HS-5 (cell line): ENCODE measurements at places on chromosomes 11 and 22.

DNA sequence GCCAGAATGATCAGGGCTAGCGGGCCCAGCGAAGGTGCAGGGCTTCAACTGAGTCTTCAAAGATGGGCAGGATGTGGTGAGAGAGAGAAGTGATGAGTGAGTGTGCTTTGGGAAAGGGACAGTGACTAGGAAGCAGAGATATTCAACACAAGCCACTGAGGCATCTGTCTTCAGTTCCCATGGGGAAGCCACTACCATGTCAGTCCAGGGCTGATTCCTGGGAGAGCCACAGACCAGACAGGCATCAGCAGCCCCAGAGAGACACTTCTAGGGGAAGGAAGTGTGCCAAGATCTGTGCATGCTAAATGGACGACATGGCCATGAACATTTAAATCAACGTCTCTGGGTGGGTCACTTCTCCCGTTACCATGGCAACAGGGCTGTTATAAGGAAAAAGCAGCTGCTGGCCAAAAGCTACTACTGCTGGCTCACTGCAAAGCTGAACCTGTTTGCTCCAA, 28.5 kb downstream of the P4HA3 start:
- DNase-seq = no peak

GRCh38 chr11:109247071-109247470, 174.9 kb upstream of the C11orf87 start:
- peak; percentile 64 for DNase-seq

DNA sequence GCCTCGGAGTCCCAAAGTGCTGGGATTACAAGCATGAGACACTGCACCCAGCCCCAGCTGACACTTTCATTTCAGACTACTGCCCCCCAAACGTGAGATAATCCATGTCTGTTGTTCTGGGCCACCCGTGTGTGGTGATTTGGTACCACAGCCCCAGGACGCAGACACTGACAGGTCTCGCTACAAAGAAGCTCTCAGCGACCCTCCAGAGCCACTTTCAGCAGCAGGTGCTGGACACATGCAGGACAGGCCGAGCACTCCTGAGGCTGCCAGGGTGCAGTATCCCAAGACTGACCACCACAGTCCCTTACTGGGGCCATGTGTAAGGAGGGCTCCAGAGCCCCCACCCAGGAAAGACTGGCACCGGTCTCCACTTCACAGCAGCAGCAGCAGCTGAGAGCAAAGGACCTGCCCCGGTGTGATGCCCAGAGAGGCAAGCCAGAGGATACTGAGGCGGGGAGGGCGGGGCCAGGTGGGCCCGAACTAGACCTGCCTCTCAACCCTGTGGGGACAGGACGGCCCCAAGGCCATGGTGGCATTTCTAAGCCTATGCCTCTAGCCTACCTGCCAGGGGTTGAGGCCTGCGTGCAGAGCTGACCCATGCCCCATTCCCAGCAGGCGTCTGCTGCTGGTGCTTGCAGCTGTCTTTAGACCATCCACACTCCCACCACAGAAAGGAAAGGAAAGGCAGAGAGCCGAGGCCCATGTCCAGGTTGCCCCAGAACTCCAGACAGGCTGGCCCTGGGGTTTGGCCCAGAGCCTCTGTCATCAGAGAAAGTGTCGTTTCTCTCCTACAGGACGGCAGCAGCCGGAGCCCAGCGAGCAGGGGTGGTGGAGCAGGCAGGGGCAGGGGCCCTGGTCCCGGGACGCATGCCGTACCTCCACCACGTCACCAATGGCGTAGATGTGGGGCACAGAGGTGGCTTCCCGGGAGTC, 28.0 kb upstream of the GNB1L start:
- no peak for DNase-seq

GRCh38 chr11:105490333-105490732, 119.5 kb upstream of the GRIA4 start:
- no peak for DNase-seq

- no peak for DNase-seq
Observed at GRCh38 chr11:86245369-86246292, 1.1 kb downstream of the EED start.

DNA sequence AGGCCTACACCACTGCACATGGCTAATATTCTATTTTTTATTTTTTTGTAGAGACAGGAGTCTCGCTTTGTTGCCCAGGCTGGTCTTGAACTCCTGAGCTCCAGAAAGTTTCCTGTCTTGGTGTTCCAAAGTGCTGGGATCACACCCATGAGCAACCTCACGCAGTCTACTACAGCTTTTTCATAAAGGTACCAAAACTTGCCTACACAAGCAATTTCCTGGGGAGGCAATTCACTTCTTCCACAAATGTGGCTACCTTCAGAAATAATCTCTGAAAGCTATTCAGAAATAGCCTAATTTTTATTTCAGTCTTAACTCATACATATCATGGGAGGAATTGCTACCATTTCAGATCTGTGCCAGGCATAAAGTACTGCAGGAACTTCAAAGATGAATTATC, 11.4 kb downstream of the SLC35F2 start:
- DNase-seq = no peak

DNA sequence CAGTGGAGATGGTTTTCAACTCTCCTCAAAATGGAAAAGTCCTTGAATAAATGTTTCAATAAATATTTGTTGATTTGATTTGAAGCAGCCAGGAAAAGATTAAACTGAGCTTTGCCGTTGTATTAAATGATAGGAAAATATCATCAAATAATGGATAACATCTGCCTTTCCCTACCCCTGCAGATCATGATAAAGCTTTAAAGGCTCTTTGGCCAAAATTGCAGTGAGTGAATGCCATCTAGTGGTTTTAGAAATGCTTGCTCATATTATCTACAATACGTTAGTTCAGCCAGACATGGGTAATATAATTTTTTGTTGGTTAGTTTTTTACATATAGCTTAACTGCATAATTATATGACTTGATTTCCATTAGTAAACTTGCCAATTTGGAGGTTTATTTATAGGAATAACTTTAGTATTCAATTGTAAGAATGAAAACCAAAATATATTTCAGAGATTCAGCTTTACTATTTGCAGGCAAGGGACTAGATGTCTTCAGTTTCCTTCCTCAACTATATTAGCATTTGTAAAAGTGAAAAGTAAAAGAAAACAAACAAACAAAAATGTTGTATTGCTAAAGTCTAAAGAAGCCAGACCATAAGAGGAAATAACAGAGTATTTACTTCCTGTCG, 159.2 kb downstream of the MSANTD4 start:
- peak; percentile 30 for DNase-seq

DNA sequence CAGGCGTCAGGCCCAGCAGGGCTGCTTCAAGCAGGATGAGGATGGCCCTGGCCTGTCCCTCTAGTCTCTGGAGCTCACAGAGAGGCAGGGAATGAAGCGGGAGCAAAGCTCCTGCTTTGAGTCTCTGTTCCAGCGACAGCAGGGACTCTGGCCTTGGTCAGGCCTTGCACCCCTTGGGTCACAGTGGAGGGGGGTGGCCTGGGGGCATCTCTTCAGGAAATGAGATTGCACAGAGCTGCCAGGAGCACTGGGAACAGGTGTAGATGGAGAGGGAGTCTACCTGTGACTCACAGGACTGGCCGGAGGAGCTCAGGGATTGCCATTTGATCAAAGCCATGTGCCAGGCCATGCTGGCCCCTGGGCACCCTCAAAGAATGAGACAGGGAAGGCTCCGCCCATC, 1.6 kb downstream of the ANO1 start:
- no peak for DNase-seq

DNA sequence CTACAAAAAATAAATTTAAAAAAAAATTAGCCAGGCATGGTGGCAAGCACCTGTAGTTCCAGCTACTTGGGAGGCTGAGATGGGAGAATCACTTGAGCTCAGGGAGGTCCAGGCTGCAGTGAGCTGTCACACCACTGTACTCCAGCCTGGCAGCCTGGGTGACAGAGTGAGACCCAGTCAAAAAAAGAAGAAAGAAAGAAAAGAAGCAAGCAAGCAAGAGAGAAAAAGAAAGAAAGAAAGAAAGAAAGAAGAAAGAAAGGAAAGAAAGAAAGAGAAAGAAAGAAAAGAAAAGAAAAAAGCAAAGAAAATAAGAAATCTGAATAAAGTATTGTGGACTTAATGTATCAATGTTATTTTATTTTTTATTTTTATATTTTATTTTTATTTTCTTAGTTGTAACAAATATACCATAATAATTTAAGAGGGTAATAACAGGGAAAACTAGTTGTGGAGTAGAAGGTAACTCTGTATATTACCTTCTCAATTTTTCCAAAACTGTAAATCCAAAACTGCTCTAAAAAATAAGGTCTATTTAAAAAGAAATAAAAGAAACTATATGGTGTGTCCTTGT, 1.1 kb upstream of the ZNF215 start:
- no peak for DNase-seq

DNA sequence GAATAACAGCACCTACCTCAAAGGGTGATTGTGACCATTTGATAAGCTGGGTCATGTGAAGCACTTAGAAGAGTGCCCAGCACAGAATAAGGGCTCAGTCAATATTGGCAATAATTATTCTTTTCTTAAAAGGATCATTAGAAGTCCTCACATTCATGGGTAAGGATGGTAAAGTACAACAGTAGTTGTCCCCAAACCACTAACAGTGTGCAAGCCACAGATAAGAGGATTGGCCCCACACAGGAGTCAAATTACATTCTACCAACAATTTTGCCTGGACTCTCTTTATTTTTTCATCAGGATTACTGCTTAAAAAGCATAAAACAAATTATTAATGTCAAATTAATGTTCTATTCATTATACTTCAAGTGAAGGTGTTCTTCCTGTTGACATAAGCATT, 271.5 kb upstream of the PDGFD start:
- DNase-seq = no peak

- DNase-seq = peak; percentile 76
Observed at GRCh38 chr22:26553056-26553752, 36.7 kb downstream of the TPST2 start.

GRCh38 chr22:30923168-30923900, 45.2 kb downstream of the MORC2 start:
- no peak for DNase-seq

- no peak for DNase-seq
Observed at GRCh38 chr11:8832571-8833260, 78.3 kb upstream of the AKIP1 start.

DNA sequence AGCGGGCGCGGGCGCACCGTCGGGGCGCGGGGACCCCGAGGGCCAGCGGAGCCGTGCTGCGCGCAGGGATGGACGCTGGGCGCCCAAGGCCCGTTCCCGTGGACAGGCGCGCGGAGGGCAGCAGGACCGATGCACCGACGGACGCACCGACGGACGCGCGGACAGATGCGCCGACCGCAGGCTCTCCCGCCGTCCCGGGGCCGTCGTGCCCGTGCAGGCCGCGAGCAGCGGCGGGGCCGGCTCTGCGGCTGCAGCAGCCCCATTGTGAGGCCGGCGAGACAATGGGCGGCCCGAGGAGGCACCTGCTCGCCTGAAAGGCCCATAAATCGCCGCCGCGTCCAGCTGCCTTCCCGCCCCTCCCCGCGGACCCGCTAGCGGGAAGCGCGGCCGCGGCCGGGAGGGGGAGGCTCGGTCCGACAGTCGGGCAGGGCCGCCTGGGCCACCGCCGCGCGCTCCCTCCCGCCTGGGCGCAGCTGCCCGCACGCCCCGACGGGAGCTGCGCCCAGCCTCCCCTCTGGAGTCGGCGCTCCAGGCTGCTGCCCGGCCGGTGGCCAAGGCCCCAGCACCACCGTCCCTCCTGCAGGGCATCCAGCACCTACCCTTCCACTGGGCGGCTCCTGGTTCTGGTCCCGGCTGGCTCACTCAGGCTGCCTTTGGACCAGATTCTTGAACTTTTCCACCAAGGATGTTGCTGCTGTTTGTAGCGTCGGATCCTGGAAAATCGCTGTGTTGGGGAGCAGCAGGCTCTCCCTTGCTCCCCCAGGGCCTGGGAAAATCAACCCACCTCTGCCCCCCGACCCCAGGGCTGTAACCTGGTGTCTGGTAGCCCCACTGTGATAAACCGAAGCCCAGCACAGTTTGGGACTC, 15.8 kb downstream of the CDKN1C start:
- DNase-seq = no peak

DNA sequence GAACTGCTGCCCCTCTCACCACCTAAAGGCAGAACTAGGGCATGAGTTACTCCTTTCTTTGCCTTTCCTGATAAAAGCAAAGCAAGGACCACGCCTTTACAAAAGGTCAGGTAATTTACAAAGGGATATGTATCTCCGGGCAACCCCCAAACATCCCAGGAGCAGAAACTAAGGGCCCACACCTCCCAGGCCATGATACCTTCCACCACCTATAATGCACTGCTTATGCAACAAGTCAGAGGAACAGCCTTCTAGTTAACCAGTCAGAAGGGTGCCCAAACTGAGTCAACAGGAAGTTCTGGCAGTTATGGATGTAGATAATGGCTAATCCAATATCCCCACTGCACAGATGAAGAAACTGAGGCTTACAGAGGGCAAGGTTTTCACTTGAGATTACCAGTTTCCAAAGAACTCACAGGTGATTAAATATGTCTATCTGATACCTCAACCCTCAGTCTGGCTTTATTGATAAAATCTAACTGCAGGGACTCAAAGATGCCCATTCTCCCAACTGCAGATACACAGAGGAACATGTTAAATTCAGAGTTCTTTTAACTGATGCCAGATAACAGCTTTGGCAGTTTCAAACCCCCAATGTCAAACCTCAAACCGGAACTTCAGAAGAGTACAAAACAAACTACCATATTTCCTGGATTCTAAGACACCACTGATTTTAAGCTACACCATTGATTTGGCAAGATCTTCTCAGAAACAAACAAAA, 16.8 kb upstream of the CASTOR1 start:
- no peak for DNase-seq

GRCh38 chr22:37178350-37179125, 9.5 kb downstream of the C1QTNF6 start:
- no peak for DNase-seq

DNA sequence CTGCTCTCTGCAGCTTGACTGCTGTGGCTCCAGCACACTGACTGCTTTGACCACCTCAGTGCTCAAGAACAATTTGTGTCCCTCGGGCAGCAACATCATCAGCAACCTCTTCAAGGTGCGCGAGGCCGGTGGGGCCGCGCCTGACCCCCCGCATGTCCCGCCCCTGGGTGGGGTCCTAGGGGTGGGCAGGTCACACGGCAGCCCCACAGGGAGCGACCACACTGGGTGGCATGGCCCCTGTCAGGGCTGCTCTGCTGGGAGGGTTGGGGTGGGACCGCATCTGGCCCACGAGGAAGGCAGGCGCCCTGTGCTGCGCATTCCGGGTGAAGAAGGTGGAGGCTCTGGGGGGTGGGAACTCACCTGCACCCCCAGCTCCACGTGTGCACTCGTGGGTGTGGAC, 4.7 kb upstream of the TSSC4 start:
- no peak for DNase-seq

DNA sequence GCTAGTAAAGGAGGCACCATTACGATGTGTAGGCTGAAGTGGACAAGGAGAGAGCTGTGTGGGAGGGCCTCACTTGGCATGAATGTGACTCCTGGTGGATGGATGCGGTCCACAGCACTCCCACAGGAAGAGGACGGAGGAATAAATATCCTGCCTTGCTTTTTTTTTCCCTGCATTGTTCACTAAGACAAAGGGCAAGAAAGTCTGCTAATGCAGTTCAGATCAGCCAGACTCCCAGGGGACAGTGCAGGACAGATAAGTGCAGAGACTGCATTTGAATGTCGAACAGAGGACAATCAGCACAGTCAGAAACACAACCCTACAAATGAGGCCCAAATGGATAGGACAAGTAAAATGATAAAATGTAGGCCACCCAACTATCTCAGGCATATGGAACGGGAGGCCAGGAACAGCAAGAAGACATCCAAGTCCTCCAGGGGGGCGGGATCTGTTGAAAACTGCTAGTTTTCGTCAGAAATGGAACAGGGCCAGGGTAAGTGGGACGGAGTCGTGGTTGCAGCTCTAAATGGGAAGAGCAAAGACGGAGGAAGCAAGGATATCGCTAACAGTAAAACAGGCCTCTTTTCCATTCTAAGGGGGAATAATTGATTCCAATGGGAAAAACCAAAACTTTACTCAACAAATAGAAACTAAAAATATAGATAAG, 25.2 kb upstream of the OR8B8 start:
- no peak for DNase-seq
